ENCODE measurements at places on chromosomes 11 and 22.

DNA sequence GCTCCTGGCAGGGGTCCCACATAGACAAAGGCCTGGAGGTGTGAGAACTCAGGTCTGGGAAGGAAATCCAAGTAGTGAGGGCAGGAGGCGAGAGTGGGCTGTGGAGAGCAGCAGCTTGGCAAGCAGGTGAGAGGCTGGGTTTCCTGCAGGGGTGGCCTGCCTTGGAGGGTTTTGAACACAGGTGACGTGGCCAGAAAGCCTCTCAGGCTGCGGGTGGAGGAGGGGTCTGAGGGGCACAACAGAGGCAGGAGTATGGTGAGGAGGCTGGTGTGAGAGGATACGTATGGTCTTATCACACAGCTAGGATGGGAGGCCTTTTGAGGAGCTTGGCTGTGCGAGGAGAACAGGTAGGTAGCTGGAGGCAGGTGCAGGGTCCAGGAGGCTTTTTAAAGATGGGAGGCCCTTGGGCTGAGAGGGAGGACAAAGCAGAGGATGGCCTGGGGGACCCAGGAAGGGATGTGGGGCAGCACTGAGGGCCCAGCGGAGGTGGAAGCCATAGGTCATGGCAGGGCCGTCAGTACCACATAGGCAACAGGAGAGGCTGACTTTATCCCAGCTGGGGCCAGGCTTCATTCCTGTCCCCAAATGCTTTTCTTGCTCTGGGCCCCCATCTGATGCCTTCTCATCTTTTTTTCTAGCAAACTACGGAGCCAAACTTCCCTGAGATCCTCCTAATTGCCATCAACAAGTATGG, 84.4 kb downstream of the MYO7A start:
- DNase-seq = no peak

DNA sequence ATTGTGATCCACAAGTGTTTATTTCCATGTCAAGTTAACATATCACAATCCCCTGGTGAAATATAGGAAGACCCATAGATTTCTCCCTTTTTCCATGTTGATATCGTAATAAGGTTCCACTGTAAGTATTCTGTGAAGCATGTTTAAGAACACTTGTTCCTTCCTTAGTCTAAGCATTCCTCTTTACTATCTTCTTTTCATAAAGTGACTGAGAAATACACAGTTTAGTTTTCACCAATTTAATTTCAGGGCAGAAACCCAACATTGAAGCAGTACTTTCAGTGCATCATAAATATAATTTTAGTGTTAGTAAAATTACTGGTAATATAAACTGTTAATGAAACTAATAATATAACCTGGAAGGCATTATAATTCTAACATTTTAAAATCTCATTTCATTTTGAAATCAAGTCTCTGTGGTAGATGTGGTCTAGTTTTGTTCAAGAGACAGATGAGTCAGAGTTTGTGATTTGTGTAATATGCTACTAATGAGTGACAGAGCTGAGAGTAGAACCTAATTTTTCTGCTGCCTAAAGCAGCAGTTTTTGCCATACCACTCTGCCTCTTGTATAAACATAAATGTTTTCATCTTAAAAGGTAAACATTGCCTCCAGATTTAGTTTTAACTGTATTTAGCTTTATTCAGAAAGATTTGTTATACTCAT, 79.4 kb downstream of the ATM start:
- DNase-seq = no peak

- no peak for DNase-seq
Measured at GRCh38 chr11:94926698-94927237, 46.6 kb downstream of the CWC15 start.

DNA sequence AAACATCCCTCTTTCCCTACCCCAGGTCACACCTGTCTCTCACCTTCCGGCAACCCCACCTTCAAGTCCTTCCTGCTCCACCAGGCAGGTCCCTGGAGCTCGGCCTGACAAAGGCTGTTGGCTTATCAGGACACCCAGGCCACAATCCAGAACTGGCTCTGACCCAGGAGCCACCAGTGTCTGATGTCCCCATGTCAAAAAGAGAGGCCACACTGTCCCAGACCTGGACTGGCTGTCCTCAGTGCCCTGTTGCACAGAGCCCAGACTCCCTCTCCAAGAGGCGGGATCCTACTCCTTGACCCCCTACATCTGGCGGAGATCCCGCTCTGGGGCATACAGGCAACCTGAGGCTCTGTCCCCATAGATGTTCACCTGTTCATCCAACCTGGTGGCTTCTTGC, 116.0 kb downstream of the MN1 start:
- no peak for DNase-seq

DNA sequence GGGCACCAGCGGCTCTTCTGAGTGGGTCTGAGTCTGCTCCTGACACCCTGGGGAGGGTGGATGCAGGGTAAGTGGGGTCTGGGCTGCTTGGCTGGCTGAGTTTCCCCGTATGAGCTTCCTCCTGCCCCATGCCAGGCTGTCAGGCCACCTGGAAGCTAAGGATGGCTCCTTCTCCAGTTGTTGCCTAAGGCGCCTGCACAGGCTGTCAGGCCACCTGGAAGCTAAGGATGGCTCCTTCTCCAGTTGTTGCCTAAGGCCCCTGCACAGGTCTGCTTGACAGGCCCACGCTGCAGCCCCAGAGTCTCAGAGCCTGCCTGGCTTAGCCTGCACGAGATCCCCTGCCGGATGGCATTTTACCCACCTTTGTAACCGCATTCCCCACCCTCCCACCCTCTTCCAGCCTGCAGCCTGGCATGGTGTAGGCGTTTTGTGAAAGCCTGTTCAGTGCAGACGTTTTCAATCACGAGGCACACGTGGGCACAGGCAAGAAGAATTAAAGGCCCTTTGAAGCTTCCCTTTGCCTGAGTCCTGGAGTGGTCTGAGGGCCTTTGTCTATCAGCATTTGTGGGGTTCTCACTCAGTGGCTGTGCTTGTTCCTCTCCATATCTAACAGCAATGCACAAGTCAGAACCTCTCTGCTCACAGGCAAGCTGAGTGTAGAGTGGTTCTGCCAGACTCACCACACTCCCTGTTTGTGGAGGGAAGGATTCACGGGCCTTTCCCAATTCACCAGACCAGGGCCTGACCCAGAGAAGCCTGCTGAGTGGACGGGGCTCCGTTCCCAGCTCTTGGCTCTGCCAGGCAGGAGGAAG, 40.2 kb upstream of the B3GAT1 start:
- DNase-seq = no peak

Measured in stimulated activated CD8-positive, alpha-beta memory T cell treated with anti-CD3 and anti-CD28 coated beads, Interleukin-2, amount 100 ng/mL, for 1 hour (primary cell).